ENCODE measurements at places on chromosomes 2 and 18.

- DNase-seq: no peak
These were observed 135.2 kb upstream of the ACVR2A start for GRCh38 chr2:147709655-147710054.

DNA sequence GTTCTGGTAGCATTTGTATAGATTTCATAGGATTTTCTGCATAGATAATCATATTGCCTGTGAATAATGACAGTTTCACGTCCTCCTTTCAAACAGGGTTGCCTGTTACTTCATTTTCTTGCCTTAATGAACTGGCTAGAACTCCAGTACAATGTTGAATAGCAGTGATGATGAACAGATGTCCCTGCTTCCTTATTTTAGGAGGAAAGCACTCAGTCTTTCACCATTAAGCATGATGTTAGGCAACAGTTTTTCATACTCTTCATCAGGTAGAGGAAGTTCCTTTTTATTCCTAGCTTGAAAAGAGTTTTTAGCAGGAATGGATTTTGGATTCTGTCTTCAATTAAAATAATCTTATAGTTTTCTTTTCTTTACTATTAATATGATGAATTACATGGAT is 39.7 kb downstream of the C2orf76 start:
- DNase-seq: no peak

- no peak for DNase-seq
These were observed 122.3 kb downstream of the PLCL1 start for GRCh38 chr2:197926673-197927072.

DNA sequence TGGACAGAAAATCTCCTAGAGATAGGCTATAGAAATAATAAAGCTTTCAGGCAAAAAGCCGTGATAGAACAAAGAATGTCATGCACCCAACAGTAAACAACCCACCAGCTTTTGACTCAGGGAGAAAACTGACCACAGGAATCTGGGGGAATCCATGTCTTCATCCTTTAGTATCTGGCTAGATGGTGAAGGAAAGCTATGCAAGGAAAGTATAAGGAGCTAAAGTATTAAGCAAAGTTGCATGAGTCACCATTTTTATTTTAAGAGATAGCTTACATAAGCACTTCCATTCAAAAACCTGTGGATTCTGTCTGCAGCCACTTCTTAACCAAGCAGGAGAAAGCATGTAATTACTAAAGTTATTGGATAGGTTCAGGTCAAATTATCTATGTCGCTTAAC is 363.8 kb downstream of the LRP1B start:
- DNase-seq: no peak

- no peak for DNase-seq
These were observed 93.2 kb downstream of the UNC80 start for GRCh38 chr2:209864716-209865295.

- no peak for DNase-seq
These were observed 7.2 kb downstream of the ARHGAP25 start for GRCh38 chr2:68741805-68742306.

- DNase-seq: no peak
These were observed 30.1 kb downstream of the NCK2 start for GRCh38 chr2:105774781-105775337.

GRCh38 chr2:160060297-160060696 is 2.1 kb downstream of the PLA2R1 start:
- DNase-seq: no peak
